ENCODE measurements at places on chromosomes 13 and 19. TPM values are rescaled to one million over a fixed set of nuclear protein-coding genes. Genes with fewer than 3 reads are reported as not detected.

SHISA7 gene
- not detected for total RNA-seq

ZNF729 gene
- total RNA-seq, result not detected

BEST2 gene
- not detected for total RNA-seq

CRTC1 gene
- total RNA-seq, result 6.4 TPM

GRCh38 chr13:32024750-32025149 lies 6.8 kb upstream of the FRY start:
- H3K36me3 ChIP-seq, result no peaks in the 10 kb centered on the region
- H3K4me3 ChIP-seq, result no peak overlapping the region

DNA sequence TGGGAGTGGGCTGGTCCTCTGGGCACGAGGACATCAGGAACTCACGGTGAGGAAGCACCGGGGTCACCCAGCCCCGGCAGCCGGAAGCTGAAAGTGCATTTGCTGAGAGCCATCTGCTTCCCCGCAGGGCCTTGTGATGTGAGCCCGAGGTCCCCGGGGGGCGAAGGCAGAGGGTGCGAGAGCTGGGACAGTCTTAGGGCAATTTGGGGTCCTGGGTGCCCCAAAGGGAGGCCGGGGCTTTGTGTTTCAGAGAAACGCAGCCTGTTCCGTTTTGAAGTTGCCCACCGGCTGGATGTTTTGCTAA lies 4.8 kb downstream of the F2RL3 start:
- peaks cover 43% of the 10 kb centered on the region for H3K27me3 ChIP-seq
- no peak overlapping the region for H3K27ac ChIP-seq
- H3K4me3 ChIP-seq, result no peak overlapping the region
- H3K36me3 ChIP-seq, result no peaks in the 10 kb centered on the region
- H3K4me1 ChIP-seq, result peaks cover 33% of the 10 kb centered on the region

- H3K4me3 ChIP-seq, result no peak overlapping the region
- no peaks in the 10 kb centered on the region for H3K27me3 ChIP-seq
- H3K27ac ChIP-seq, result no peak overlapping the region
- no peaks in the 10 kb centered on the region for H3K36me3 ChIP-seq
- no peaks in the 10 kb centered on the region for H3K4me1 ChIP-seq
- DNase-seq, result no peak
These were observed 204.5 kb upstream of the ATXN8OS start for GRCh38 chr13:69903081-69903480.

DNA sequence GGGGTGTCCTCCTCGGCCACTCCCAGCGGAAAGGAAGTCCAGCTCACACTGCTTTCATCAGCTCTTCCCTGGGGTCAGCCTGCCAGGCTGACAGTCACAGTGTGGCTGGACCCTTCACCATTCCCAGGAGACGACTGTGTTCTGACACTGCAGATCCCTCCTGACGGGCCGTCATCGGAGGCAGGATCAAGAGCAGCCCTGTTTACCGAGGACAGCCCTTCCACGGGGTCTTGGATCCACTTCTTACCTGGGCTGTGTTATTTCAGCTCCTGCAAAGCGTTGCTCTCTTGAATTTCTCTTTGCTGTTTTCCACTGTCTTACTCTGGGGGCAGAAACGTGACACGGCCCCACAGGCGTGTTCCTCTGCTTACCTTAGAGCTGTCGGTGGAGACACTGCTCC lies 149.9 kb upstream of the SOX1 start:
- no peaks in the 10 kb centered on the region for H3K36me3 ChIP-seq
- H3K4me3 ChIP-seq, result no peak overlapping the region
- no peaks in the 10 kb centered on the region for H3K4me1 ChIP-seq
- no peak for DNase-seq

DNA sequence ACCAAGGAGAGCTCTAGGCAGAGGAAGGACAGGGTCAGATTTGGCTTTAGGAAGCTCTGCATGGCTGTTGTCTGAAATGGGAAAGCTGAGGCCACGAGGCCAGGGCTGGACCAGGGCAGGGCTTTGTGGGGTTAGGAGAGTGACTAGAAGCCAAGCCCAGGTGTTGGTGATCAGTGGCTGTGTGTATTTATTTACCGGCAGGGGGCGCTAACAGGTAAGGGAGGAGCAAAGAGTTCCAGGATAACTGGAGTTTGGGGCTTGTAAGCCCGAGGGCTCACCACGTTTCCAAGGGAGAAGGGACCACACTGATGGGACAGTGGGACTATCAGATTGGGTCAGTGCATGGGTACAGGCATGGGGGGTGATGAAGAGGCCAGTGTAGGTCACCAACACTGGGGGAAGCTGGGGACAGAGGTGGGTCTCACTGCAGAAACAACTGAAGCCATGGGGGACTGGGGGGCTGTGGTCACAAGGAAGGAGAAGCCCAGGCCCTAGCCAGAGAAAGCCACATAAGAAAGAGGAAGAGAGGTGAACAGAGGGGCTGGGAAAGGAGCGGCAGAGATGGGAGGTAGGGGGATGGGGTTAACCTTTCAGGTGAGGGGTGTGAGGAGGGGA lies 3.9 kb downstream of the TMEM147 start:
- no peak overlapping the region for H3K4me3 ChIP-seq
- H3K27ac ChIP-seq, result no peak overlapping the region
- DNase-seq, result peak; percentile 68
- peaks cover 2% of the 10 kb centered on the region for H3K36me3 ChIP-seq
- H3K4me1 ChIP-seq, result peaks cover 25% of the 10 kb centered on the region
- H3K27me3 ChIP-seq, result no peaks in the 10 kb centered on the region

DNA sequence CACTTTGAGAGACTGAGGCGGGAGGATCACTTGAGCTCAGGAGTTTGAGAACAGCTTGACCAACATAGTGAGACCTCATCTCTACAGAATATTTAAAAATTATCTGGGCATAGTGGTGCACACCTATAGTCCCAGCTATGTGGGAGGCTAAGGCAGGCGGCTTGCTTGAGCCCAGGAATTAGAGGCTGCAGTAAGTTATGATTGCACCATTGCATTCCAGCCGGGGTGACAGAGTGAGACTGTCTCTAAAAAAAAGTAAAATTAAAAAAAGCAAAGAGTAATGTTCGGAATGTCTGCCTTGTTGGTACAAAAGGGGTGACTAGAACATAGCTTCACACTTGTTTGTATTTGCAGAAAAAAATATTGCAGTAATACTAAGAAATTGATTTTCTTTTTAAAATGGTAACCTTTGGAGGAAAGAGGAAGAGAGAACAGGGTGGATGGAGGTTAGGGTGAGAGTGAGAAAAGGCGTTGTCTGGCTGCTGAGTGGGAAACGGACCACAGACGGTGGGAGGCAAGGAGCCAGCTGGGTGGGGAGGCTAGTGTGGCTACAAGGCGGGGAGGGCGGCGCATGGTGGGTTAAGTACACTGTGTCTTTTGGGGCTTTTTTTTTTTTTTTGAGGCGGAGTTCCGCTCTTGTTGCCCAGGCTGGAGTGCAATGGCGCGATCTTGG lies 10.2 kb downstream of the PPP1R14A start:
- H3K4me3 ChIP-seq, result no peak overlapping the region
- H3K27ac ChIP-seq, result no peak overlapping the region
- H3K4me1 ChIP-seq, result peaks cover 4% of the 10 kb centered on the region
- H3K27me3 ChIP-seq, result no peaks in the 10 kb centered on the region
- no peaks in the 10 kb centered on the region for H3K36me3 ChIP-seq
